ENCODE measurements at places on chromosomes 3 and 15.

GRCh38 chr3:25427563-25427941 lies 511 bp upstream of the RARB start:
- DNase-seq = no peak

GRCh38 chr3:126508564-126508964 lies 9.0 kb downstream of the UROC1 start:
- no peak for DNase-seq

DNA sequence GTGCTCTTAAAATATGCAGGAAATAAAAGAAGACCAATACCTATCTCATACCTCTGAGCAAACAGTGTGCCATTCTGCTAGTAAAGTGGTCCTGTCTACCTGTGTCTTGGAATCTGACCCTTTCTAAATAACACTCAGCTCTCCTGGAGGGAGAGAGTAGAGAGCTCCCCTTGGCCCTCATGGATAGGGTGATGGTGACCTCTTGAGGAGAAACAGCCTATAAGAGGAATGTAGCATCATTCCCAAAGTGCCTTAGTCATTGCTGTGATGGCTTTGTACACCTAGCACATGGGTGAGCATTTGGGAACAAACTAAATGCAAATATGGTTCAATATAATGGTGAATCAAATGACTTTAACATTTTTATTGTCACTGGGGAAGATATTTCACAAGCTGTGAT lies 10.0 kb downstream of the SNTN start:
- no peak for DNase-seq

- no peak for DNase-seq
Measured at GRCh38 chr15:38324939-38325647, 72.5 kb downstream of the SPRED1 start.

DNA sequence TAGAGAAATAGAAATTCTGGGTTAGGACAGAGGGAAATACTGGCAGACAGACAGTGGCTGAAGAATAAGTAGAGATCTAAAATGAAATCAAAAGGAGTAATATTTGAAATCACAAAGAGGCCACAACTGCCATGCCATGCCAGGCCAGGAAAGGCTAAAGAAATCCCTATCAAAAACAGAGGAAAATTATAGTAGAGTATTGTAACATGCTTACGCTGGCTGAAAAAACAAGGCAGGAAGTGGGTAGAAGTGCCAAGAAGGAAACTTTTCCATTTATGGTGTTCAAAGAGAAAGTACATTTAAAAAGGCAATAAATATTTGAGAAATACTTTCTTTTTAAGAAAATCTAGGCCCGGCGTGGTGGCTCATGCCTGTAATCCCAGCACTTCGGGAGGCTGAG lies 415.7 kb downstream of the PLCL2 start:
- no peak for DNase-seq

- DNase-seq = no peak
Measured at GRCh38 chr3:31132132-31132769, 237.8 kb upstream of the GADL1 start.

GRCh38 chr15:48622237-48622636 lies 23.3 kb downstream of the FBN1 start:
- no peak for DNase-seq

- DNase-seq = no peak
Measured at GRCh38 chr3:70426071-70426470, 113.6 kb upstream of the MDFIC2 start.

DNA sequence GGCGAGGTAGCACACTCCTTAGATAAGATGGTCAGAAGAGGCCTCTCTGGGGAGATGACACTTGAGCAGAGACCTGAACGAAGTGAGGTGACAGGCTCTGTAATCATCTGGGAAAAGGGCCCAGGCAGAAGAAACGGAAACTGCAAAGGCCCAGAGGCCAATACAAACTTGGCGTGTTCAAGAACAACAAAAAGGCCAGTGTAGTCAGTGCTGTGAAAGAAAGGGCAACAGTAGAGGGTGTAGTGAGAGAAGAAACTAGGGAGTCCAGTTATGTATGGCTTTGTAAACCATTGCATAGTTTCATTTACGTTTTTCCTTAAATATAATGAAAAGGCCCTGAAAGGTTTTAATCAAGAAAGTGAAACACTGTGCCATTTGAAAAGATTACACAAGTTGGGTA lies 31.8 kb downstream of the PLD1 start:
- DNase-seq = no peak

GRCh38 chr15:65312400-65312916 lies 8.0 kb downstream of the RNU5B-1 start:
- no peak for DNase-seq

DNA sequence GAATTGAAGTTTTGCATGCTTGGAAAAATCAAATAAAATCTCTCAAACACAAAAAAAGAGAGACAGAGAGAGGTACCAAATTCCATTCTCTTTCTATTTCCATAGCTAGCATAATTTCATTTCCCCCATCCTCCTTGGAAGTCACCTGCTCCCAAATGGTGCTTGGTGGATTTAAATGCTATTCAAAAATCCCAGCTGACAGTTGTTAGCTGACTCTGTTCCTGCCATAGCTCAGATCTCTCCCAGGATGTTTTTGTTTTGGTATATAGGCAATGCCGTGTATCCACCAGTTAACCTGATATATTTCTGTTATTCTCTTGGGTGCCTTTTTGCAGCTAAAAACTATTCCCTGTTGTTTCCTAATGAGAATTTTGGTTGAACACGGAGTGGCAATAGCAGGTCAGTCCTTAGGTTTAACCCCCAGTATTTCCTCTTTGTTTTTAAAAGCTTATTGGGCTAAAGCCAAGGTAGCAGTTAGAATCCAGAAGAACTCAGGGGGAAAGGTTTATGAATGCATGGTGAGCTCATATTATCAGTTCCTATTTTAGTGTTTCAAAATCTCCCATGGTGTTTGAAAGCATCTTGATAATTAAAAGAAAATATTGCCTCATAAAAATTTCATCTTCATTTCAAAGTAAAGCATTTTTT lies 240.0 kb upstream of the GBE1 start:
- DNase-seq = no peak

GRCh38 chr3:28252001-28252431 lies 10.6 kb downstream of the CMC1 start:
- DNase-seq = no peak

GRCh38 chr3:178388473-178388872 lies 147.8 kb upstream of the KCNMB2 start:
- DNase-seq = no peak

- no peak for DNase-seq
Measured at GRCh38 chr3:9122732-9123364, 126.6 kb downstream of the SRGAP3 start.

DNA sequence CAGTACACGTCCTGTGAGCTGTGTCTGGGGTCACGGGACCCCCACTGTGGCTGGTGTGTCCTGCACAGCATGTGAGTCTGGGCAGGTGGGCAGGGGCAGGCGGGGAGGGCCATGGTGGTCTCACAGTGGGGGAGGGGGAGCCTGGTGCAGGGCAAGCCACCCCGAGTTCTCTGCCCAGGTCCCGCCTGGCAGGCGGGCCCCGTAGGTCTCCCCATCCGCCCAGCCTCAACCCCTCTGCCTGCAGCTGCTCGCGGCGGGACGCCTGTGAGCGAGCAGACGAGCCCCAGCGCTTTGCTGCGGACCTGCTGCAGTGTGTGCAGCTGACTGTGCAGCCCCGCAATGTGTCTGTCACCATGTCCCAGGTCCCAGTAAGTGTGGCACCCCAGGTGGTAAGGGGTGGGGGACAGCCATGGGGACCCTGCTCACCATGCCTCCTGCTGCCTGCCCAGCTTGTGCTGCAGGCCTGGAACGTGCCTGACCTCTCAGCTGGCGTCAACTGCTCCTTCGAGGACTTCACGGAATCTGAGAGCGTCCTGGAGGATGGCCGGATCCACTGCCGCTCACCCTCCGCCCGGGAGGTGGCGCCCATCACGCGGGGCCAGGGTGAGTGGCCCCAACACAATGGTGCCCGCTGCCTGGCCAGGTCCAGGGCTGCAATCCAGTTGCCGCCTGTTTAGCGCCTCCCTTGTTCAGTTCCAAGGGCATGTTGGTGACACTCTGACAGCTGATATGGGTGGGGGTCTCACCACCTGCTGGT lies 21.9 kb downstream of the PLXNA1 start:
- no peak for DNase-seq

DNA sequence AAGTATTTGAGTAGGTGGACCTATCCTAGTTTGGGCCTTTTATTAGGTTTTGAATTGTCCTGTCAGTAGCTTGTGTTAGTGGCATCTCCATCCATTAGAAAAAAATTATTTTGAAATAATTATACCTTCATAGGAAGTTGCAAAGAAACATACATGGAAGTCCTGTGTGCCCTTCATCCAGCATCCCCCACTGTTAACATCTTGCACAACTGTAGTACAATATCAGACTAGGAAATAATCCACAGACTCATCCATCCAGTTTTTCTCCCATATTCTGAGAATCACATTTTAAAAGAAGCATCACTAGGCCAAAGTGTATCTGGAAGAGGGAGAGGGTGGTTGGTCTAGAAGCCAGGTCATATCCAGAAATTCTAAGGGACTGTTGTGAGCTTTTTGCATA lies 155.5 kb upstream of the ROPN1 start:
- no peak for DNase-seq

- no peak for DNase-seq
Measured at GRCh38 chr15:43463507-43463906, 29.4 kb downstream of the TP53BP1 start.
